ENCODE measurements at places on chromosomes 5 and 9.

GRCh38 chr5:8363138-8363537 lies 494.2 kb downstream of the MTRR start:
- DNase-seq: no peak

GRCh38 chr5:112720576-112720975 lies 17.1 kb upstream of the APC start:
- DNase-seq: no peak

DNA sequence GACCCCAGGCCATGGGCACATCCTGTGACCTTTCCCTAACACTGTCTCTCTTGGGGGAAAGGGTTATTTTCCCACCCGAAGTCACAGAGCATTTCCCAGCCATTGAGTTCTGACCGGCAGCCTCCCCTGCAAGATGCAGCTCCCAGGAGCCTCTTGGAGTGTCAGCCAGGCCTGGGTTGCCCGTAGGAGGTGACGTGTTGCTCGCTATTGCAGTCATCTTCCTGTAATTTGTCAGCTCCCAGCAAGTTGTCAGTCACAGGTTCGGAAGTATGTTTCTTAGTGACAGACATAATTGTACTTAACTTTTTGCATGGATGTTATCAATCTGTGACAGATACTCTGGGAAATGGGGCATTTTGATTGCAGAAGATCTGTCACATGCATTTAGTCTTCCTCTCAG lies 74.5 kb downstream of the MVB12B start:
- no peak for DNase-seq

DNA sequence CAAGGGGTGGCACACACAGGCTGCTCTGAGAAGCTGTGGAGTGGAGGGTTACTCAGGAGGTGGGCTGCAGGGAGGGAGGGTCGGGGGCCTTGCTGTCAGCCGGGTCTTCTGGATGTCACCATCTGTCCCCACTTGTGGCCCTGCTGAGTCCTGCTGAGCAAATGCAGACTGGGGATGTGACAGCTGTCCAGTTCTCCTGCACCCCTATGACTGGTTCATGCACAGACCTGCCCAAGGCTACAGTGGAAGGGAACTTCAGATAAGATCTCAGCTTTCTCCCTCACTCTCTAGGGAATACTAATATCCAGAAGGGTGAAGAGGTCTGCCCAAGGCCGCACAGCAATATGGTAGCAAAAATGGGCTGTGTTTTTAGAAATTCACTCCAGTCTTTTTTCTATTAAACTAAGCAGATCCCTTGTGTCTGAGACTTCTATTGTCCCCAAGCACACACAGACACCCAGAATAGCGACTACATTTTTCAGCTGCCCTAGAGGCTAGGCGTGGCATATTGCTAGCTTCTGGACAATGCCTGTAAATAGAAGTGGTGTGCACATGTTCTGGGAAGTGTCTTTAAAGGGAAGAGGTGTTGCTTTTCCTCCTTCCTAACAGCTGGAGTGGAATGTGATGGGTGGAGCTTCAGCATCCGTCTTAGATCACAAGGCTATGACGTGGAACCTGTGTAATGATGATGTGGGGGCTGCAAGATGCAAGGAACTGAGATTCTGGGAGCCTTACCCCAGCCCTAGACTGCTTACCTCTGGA lies 51.1 kb upstream of the TBC1D2 start:
- DNase-seq: no peak

GRCh38 chr5:170265522-170265921 lies 32.1 kb downstream of the LCP2 start:
- no peak for DNase-seq

DNA sequence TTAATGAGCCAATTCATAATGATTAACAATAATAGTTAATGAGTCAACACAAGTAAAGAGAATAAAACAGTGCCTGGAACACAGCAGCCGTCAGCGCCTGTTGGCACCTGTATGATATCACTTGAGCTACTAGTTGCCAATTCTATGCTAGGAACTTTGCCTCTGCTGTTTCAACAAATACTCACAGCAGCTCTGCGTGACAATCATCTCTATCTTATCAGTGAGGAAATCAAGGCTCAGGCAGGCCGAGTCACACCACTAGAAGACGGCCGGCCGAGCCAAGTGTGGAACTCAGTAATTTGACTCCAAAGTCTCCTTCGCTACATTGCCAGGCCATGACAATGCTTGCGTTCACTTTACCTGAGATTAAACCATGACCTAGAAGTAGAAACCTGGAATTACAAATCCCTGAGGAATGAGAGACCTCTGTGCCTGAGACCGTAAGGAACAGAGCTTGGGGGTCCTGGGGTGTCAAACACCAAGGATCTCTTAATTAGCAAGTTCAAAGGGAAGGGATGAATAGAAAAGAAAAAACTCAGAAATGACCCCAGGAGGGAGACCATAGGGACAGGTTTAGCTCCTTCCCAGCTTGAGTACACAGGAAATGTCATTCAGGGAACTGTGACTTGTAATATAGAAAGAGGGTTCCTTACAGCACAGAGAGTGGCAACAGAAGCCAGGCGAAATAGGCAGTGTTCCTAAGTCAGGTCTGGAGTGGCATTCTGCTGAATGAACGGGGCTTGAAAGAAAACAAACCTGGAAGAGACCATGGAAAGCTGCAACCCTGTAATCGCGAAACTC lies 109.1 kb downstream of the SUSD1 start:
- DNase-seq: no peak

DNA sequence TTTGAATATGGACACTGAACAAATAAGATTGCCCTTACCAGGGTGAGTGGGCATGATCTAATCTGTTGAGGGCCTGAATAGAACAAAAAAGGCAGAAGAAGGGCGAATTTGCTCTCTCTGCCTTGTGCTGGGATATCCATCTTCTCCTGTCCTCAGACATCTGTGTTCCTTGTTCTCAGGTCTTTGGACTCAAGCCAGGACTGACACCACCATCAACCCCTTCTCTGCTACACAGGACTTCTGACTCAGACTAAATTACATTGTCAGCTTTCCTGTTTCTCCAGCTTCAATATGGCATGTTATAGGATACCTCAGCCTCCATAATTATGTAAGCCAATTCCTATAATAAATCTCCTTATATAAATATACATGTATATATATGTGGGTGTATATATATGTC lies 40.8 kb upstream of the SLCO6A1 start:
- DNase-seq: no peak

DNA sequence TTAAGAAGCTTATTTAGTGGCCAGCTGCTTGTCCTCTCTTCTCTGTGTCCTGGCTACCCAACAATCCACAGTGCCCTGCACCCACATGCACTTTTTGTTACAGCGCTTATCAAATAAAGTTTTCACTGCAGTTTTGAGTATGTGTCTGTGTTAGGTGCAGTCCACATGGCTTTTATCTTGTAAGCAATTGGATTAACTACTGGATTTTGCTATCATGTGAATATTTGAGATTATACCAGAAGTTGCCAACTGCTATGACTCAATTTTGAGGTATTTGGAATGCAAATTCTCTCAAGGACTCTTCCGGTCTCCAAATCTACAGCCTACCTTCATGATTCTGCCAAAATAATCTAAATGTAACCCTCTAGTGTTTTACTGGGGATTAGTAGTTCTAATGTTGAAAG lies 690.2 kb downstream of the NR2F1-AS1 start:
- DNase-seq: no peak

DNA sequence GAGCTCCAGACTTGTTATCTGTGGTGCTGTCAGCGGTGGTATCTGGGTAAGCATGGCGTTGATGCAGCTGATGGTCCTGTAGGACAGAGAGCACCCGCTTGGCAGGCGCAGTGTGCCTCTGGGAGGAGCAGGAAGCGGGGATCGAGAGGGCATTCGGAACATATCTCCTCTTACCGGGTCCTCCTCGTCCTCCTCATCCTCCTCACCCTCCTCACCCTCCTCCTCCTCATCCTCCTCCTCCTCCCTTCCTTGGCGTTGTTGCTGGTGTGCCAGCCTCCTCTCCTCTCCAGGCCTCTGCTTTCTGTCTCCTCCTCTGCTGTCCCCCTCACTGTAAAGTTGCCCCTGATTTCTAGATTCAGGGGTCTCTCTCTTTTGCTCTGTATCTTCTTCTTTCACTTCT lies 21.2 kb downstream of the ECM2 start:
- DNase-seq: no peak

GRCh38 chr9:17730899-17731298 lies 152.0 kb downstream of the SH3GL2 start:
- no peak for DNase-seq

DNA sequence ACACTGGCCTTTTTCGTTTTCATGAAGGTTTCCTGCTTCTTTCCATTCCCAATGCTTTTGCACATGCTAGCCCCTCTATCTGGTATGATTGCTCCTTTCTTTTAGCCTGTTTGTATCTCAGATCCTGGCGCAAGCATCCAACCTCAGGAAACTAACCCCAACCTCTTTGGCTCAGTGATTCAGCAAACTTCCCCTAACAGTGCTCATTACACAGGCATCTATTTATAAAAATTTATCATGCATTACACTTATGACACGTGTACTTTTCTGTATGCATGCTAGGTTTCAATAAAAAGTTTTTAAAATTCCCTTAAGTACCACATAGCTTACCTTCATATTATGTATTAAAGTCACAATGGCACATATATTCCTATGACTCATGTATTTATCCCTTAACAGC lies 218.9 kb downstream of the EPB41L4A start:
- DNase-seq: no peak

DNA sequence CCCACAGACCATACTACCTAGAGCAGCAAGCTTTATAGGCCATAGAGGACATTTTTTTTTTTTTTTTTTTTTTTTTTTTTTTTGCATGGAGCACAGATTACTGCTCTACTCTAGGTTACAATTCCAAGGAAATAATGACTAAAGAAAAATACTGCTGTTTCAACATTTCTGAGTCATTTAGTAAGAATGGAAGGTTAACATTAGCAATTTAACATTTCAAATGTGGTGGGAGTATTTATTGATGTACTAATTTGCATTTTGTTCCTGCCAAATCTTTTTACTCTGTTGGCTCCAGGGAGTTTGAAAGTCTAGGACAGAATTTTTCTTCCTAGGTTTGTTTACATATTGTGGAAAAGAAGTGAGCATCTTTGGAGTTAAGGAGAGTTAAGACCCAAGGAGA lies 142.1 kb upstream of the CCDC152 start:
- DNase-seq: no peak

- DNase-seq: no peak
These were observed 51.6 kb upstream of the ZFR start for GRCh38 chr5:32496104-32496503.

GRCh38 chr5:53041071-53041692 lies 52.0 kb downstream of the ITGA2 start:
- DNase-seq: no peak

DNA sequence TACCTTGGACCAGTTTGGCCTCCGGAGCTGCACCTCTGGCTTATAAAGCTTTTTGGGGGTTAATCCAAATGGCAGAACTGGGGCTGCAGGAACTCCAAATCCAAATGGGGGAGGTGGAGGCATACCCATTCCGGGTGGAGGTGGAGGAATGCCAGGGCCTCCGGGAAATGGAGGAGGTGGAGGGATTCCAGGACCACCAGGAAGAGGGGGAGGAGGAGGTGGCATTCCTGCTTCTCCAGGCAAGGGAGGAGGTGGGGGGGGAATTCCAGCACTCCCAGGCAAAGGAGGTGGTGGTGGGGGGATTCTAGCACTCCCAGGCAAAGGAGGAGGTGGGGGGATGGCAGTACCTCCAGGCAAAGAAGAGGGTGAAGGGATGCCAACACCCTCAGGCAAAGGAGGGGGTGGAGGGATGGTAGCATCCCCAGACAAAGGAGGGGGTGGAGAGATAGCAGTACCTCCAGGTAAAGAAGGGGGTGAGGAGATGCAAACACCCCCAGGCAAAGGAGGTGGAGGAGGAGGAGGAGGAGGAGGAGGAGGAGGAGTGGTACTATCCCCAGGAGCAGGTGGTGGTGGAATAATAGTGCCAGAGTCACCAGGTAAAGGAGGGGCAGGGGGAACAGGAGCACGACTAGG lies 45.2 kb downstream of the DIAPH1 start:
- DNase-seq: no peak

DNA sequence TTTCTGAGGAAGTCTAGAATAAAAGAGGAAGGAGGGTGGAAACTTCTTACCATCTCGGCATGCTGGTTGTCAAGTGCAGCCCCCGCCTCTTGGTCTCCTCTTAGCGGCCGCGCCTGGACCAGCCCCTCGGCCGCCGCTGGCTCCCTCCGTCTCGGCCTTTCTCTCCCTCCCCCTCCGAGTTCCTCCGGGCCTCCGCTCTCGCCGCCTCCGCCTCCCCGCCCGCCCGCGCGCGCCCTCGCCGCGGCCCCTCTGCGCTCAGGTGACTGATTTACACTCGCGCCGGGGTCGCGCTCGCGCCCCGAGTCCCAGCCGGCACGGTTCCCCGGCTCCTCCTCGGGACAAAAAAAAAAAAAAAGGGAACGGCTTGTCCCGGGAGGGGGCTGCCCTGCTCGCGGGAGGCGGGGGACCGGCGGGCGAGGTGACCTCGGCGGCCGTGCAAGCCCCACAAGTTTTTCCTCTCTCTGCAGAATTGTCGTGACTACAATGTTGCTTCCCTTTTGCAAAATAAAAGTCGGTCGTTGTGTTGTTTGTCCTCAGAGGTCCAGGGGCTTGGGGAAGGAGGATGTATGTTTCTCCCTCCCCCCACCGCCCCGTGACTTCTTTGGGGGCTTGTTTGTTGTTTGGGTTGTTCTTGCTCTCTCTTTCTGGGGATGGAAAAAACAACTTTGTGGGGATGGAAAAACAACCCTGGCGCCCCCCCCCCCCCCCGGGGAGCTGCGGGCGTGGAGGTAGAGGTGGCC lies at the start of gene BNC2:
TSS of gene BNC2 (minus strand) at position 75 of the 740 bp plus-strand sequence. CDS start at position 53, 22 bp downstream.
- no peak for DNase-seq

DNA sequence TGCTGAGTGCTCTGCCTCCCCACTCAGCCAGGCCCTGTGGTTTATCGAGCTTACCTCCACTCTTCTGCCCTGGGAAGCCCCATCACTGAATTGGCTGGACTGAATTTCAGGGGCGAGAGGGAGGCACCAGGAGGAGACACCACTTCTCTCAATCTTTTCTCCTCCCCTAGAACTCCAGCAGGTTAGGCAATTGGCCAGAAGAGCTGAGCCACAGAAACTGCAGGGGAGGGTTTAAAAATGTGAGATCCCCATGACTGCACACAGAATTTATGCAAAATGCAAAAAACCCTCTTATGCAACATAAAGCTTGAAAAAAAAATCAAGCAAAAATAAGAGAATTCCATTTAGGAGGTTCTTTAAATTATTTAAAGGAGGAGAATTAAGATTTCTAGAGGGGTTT lies 29.9 kb downstream of the TUT7 start:
- DNase-seq: no peak

DNA sequence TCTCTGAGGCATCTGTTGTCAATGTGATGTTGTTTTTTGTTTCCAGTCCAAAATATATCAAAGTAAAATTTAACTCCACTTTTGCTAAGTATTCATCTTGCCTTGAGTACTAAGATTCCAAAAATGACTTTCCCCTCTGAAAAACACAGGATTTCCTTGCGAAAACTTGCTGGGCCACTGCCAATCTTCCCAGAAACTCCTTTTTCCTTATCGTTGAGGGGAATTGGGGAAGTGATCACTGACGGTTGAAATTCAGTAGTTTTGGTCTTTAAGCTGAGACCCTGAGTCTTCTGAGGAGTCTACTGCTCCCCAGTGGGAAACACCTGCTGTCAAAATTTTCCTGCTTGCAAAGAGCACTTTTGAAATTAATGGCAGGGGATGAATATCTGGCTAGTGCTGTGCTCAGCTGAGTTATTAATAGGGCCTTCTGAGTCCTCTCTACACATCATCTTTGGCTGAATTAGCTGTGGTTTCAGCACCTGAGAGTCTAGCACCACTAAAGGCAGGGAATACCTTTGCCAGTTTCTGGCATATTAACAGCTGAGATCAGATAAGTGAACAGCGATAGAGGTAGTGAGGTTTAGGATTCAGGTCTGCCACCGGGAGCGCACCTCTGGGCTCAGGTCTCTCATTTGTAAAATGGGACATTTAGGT lies 18.0 kb downstream of the TLR4 start:
- DNase-seq: no peak

Data from stimulated activated CD8-positive, alpha-beta memory T cell treated with anti-CD3 and anti-CD28 coated beads, Interleukin-4, amount 100 ng/mL, for 1 hour (primary cell).